ENCODE measurements at places on chromosomes 16 and 17.

DNA sequence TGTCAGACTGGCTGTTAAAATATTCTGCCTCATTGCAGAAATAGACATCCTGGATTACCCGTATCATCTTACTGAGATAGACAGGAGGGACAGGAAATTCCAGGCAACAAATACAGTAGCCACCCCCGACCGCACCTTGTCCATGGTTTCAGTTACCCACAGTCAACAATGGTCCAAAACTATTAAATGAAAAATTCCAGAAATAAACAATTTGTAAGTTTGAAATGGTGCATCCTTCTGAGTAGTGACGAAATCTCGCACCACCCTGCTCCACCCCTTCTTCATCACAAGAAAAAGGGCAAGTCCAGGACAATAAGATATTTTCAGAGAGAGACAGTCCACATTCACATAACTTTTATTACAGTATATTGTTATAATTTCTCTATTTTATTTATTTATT is 23.6 kb upstream of the PRSS54 start:
- no peak for DNase-seq

GRCh38 chr17:37682007-37682406 is 38.8 kb upstream of the DDX52 start:
- no peak for DNase-seq

DNA sequence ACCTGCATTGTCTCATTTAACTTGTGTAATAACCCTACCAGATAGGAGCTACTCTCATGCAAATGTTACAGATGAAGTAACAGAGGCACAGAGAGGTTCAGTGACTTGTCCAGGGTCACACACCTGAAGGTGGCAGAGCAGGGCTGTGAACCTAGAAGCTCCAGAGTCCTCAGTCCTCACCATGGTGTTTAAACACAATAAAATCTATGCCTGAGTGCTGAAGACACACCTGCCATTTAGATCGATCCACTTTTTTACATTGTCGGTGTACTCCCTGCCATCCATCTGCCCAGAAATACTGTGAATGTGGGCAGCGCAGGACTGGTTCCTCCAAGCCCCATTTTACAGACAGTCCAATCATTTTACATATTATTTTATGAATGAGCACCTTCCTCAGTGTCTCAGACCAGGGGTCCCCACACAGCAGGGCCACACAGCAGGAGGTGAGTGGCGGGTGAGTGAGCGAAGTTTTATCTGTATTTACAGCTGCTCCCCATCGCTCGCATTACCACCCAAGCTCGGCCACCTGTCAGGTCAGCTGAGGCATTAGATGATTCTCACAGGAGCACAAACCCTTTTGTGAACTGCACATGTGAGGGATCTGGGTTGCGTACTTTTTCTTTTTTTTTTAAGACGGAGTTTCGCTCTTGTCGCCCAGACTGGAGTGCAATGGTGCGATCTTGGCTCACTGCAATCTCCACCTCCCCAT is 5.6 kb downstream of the IL4R start:
- DNase-seq: no peak

- no peak for DNase-seq
Observed at GRCh38 chr16:9152649-9153501, 61.4 kb downstream of the HAPSTR1 start.

- DNase-seq: no peak
Observed at GRCh38 chr16:75062135-75062975, 54.2 kb downstream of the LDHD start.

GRCh38 chr16:14175086-14175485 is 104.0 kb downstream of the MRTFB start:
- DNase-seq: no peak

- DNase-seq: no peak
Observed at GRCh38 chr16:57616876-57617275, 11.6 kb upstream of the ADGRG1 start.

DNA sequence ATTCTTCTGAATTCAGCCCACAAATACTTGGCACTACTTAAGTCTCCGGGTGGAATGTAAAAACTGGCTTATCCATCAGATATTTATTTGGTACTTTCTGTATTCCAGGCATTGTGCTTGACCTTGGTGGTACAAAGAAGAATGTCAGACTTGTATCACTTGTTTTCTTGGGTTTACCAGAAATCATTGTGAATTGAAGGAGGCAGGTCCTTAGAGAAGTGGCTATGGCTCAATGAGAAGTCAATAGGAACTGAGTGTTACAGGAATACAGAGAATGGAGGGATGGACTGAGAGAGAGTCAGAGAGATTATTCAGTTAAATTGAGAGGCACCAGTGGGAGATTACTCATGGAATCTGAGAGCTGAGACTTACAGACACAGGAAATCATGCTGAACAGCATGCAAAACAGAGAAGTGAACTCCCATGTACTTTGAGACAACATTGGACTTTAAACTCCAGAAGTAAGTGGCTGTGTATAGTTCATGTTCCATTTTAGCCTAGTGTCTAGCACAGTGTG is 704.1 kb downstream of the CDH11 start:
- no peak for DNase-seq
